ENCODE measurements at places on chromosomes 2 and 18.

GRCh38 chr2:155169317-155169716 is 470.8 kb downstream of the KCNJ3 start:
- no peak for DNase-seq

DNA sequence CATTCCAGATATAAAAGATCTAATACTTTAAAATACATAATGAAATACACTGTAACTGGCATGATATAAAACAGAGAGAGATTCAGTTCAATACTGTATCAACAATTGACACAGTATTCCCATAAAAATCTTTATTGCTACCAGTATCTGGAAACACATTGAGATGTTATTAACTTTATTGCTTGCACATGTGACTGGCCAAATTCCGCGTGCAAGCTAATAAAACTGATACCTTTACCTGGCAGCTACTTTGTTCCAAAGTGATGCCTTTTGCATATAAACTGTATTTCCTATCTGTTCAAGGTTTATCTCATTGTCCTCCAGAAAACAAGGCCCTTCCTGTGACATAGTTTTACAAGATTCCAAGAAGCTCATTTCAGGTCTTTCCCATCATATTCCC is 15.4 kb upstream of the REG1B start:
- no peak for DNase-seq

DNA sequence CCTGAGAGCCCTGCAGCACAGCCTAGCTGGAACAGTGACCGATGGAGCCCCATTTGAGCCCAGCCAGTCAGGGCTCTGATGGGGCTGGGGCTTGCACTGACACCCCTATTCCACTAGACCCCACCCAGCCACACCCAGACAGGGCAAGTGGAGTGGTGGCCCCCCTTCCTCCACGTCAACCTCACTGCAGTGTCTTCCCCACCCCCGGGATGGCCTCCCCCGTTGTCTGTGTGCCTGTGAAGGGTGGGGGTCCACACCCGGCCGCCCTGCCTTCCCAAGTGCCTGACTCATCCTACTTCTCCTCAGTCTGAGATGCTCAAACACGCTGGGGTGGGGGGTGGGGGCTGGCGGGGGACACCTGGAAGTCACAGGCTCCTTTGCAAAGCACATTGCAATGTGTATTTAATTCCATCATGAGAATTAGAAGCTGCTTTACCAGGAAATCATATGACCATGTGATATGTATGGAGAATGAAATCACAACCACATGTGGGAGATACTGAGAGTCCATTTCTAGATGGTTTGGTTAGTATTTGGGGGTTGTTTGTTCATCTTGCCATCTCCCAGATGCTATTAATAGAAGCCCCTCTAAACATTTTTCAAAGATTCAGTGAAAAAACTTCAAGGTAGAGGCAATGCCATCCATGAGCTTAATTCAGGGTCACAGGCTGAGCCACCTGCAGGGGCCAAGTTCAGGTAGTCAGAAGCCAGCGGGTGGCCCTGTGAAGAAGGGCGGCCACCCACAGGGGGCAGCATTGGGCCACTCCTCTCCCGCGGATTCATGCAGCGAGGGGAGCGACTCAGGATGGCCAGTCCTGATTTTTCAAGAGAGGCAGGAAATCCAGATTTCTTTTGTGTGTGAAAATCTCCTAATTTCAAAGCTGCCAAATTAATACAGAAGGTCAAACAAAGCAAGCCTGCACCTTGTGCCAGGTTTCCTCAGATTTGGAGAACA is 22.7 kb upstream of the GMPPA start:
- peak; percentile 34 for DNase-seq

GRCh38 chr2:162333968-162334367 is 10.0 kb upstream of the GCA start:
- DNase-seq, result no peak

GRCh38 chr2:47089083-47089464 is 66.0 kb downstream of the STPG4 start:
- no peak for DNase-seq

Data from T follicular helper cell (primary cell).